Stimulated activated CD8-positive, alpha-beta memory T cell treated with anti-CD3 and anti-CD28 coated beads, Interleukin-4, amount 100 ng/mL, for 1 hour (primary cell): ENCODE measurements at places on chromosomes 4 and X.

- no peak for DNase-seq
These were observed 20.0 kb downstream of the MID2 start for GRCh38 chrX:107845625-107846024.

DNA sequence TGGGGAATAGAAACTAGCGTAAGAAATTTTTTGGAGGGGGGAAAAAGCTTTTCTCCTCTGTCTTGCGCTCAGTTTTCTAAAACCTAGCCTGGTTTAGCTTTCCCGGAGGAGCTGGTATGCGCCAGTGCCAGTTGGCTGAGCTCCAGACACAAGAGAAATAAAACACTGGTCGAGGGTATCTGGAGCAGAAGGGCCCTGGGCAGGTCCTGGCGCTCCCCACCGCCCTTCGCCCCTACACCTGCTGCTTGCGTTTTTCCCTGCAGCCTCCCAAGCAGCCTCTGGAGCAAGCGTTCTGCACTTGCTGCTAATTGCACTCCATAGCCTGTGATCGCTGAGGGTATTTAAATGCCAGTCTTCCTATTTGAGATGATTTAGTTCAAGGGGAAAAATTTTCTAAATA lies 816 bp downstream of the EREG start:
- DNase-seq, result no peak

- no peak for DNase-seq
These were observed 98.8 kb downstream of the SOWAHB start for GRCh38 chr4:76799140-76799539.

DNA sequence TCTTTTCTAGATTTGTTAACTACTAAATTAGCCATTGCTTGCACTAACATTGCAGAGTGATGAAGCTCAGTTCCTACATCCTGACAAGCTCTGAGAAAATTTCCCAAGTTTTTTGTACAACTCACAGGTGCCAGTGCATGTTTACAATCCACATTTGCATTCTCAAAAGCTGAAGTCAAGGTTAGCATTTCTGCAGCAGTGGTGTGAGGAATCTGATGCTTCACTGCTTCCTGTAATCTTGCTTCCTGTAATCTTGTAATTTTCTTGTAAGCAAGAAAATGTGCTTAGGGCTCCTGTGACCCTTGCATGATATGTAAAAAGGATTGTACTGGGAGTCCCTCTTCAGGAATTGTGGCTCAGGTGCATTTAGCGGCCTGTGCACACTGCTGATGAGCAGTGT lies 207.4 kb upstream of the CXCL13 start:
- DNase-seq, result no peak

GRCh38 chrX:103155201-103155600 lies 59.7 kb upstream of the BEX4 start:
- no peak for DNase-seq

- no peak for DNase-seq
These were observed 20.3 kb upstream of the PDCL2 start for GRCh38 chr4:55612341-55612740.

DNA sequence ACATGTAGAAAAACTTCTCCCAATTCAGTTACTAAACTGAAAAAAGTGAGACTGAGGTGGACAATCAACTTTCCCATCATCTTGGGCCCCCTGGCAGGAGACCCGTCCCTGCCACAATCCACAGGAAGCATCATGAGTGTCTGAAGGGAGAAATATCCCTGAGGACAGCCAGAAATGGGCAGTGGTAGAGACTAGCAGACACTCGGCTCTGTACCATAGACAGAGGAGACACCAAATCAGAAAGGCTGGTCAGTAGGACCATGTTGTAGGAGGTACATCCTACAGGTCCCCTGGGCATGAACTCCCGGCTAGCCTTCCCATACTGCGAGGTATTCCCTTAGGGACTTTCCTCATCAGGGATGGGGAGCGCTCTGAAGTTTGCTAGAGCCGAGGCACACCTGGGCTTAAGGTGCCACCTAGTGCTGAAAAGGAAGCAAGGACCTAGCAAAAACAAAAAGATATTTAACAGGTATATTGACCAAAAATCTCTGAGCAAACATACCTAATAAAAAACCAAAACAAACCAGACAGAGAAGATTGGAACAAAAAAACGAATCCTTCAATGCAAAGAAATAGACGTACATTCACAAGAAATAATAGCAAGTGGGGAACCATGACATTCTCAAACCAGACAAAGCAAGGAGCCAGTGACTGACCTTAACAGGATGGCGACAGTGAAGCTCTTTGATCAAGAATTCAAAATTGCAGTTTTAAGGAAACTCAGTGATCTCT lies 55.6 kb downstream of the HAUS3 start:
- DNase-seq, result no peak

DNA sequence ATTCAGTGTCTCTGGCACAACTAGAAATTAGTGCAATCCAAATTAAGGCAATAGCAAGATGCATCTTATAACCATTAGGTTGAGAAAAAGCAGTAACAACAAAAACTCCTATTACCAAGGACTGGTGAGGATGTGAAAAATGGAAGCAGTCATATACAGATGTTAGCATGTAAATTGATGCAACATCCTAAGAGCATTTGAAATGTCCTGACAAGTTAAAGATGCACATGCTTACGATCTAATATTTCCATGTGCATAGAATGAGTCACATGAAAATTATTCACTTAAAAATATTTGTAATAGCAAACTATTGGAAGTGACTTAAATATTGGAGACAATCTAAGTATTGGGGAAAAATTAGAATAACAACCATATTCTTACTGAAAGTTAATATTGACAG lies 163.0 kb downstream of the FAM13A start:
- DNase-seq, result no peak

DNA sequence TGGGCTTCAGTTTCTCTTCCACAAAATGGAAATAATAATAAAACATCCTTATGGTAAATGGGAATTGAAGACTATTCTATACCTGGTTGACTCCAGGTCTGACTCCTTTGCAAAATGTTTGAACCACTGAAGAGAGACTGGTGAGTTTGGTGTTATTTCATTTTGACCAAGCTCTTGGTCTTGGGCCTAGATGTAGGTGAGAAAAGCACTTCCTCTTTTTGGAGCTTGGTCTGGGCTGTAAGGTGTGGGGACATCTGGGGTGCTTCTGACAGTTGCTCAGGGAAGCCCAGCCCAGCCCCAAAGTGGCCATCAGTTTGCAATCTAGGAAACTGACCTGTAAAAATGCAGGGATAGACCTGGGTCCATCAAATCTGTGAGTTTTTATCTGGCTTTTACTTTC lies 26.8 kb upstream of the SOD3 start:
- no peak for DNase-seq

DNA sequence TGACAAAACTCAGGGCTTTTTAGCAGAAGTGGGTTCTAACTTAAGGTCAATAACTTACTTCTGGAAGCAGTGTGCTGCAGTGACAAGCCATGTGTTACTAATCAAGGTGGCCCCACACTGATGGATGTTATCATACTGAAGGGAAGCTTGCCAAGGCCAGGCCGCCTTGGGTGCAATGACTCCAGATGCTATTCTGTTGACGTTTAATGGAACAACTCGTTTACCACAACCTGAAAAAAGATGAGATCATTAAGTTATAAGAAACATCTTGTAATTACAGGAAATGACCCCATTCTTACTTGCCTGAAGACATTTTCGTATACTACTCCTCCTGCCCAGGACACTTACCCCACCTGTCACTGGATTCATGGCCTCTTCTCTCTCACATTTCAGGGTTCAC lies 38.9 kb upstream of the TMPRSS11D start:
- no peak for DNase-seq

GRCh38 chrX:49876750-49877149 lies 2.5 kb upstream of the USP27X start:
- no peak for DNase-seq

DNA sequence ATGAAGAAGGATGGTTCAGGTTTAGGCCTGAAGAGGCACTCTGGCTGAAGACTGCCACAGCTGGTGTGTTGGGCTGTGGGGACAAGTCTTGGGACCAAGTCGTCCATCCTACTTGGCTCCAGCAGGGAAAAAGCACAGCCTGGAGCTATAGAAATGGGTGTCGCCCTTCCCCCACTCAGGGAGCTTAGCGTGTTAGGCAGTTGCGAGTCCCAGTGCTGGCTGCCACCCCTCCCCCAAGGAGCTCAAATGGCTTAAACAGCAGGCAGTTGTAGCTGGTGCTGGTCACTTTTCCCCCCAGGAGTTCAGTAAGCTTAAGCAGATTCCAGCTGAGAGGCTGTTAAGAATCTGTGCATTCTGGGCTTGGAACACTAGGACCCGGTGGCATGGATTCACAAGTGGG lies 319.5 kb upstream of the POF1B start:
- DNase-seq, result no peak

- no peak for DNase-seq
These were observed 111.2 kb downstream of the ELOVL6 start for GRCh38 chr4:110087070-110087708.
